GM20000 (cell line): ENCODE measurements at places on chromosomes 5 and 9.

DNA sequence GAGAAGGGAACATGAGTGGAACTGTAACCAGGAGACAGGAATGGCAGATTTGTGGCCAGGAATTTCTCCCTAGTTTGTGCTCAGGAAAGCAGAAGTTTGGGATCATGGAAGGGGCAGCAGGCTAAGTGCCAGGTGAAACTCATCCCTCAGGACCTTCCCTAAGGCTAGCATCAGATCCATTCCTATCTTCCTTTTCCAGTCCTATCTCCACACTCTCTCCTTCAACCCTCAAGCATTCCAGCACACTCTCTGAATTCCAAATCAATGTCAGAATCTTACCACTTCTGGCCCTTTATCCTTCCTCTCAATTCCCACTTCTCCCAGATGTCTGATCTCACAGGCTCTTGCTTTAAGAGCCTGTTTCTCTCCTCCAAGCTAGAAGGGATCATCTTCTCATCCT, 53.2 kb upstream of the GRIA1 start:
- DNase-seq = no peak

DNA sequence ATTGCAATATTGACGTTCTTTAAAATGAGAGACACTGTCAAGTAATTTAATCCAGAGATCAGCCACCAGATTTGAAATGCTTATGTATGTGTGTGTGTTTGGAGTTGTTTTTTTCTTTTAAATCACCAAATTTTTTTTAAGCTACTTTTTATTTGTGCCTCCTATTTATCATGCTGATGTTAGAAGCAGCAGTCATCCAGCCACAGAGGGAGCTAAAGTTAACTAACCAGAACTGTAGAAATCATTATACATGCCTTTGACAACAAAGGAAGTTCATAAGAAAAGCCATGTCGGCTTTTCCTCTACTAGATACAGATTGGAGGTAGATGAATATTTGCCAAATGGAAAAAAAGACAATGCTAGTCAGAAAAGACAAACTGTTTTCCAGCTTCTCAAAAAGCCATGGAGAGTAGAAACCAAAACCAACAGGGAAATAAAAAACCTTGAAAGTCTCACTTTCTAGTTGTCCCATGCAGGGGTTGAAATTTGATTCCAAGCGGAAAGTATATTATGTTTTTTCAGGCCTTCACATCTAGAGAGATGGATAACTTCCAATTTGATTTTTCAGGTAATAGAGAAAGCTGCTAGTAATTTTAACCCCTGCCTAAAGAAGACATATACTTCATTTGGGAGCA, 4.5 kb downstream of the PURA start:
- no peak for DNase-seq

DNA sequence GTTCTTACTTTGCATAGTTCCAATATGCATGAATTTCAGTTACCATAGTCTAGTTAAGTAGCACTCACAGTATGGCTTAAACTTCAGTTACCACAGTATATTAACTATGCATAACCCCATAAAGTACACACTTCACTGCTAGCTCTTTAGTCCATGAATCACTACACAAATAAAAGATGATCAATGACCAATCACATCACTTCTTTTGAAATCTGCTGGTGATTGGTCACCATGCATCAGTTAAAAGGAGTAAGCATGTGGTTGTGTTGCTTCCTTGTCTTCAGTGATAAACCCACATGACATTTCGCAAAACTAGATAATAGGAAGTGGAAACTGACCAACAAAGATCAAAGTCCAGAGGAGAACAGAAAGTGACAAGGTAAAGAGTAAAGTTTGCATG, 79.0 kb downstream of the TAF11L14 start:
- no peak for DNase-seq

DNA sequence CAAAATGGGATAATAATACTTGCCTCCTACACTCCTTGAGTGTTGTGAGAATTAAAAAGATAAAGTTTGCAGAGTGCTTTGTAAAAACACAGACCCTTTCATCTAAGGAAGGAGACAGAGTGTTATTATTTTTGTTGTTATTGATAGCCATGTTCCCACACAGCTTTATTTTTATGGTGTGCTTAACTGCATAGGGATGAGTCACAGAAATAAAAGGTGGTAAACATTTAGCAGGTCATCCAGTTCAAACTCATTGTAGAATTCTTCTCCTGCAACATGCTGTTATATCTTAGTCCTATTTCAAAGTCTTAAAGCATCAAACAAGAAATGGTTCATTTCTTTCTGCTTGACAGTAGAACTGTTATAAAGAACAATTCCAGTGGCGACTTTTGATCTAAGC, 367.5 kb upstream of the ACTBL2 start:
- DNase-seq = no peak

- no peak for DNase-seq
These were observed 260.3 kb downstream of the GOLPH3 start for GRCh38 chr5:31913808-31914207.

GRCh38 chr9:77215874-77216273, 38.5 kb downstream of the VPS13A start:
- no peak for DNase-seq

DNA sequence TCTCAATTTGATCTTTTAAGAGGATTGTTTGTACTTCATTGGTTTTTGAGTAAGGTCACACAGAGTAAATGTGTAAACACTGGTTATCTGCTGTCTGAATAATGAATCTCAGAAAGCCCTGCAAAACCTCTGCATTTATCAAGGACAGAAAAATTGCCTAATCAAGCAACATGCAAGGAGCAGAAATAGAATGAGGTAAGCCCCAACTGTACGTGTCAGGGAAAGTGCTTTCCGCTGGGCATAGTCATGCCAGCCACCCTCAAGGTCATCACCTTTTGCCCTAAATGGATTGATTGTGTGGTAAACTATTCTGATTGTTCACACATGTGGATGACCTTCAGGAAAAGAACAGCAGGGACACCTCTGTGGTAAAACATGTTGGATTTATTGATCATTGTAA, 376.9 kb upstream of the KCNN2 start:
- no peak for DNase-seq

- DNase-seq = no peak
These were observed 67.2 kb upstream of the DAP start for GRCh38 chr5:10828241-10828640.

DNA sequence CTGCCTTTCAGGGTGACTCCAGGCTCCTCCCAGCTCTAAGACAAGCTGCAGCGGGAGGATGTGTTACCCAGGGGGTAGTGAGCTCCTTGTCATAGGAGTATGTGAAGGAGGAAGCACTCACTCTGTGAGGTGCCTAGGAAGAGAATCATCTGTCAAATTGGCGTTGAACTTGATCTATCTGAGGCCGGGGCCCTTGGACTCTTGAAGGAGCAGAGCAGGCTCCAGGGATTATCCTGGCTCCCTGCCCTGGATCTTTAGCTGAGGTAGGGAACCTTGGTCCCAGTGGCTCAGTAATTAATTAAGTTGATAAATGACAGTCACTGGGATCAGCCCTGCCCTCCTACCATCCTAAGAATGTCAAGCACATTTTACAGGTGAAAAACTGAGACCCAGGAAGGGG, 15.5 kb downstream of the ADGRD2 start:
- no peak for DNase-seq

DNA sequence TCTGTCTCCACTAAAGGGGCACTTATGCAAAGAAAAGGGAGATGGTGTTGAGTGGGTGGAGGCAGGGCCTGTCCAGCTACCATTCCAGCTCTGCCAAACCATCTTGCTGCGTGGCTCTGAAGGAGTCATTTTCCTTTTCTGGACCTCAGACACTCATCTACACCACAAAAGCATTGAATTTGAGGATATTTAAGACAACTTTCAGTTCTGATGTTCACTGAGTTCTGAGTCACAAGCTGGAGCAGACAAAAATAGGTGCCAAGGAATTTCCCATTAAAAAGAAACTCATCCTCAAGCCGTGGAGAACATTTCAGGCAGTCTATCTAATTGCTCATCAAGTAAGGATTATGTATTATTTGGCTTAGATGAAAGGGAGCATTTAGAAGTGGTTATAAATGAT, 195.0 kb upstream of the TBC1D2 start:
- DNase-seq = no peak

GRCh38 chr5:16454686-16455085, 10.9 kb downstream of the ZNF622 start:
- DNase-seq = no peak

- DNase-seq = no peak
These were observed 39.7 kb downstream of the ADGRV1 start for GRCh38 chr5:90598293-90598692.

DNA sequence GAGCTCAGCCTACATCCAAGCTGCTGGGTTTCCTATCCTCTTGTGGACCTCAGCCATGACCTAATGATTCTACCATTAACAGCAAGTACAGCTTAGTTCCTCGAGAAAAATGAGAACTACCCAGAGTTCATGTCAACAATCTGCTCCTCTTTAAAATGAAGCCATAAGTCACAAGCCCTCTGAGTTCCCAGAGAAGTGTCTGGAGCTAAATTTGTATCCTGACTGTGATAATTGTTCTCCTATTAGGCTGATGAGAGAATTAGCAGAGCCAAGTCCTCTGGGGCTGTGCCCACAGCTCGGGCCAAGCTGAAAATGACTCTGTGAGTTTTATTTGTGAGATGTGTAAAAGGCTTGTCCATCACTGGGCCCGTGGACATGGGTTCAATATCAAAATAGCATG, 145.1 kb upstream of the SMIM23 start:
- no peak for DNase-seq

DNA sequence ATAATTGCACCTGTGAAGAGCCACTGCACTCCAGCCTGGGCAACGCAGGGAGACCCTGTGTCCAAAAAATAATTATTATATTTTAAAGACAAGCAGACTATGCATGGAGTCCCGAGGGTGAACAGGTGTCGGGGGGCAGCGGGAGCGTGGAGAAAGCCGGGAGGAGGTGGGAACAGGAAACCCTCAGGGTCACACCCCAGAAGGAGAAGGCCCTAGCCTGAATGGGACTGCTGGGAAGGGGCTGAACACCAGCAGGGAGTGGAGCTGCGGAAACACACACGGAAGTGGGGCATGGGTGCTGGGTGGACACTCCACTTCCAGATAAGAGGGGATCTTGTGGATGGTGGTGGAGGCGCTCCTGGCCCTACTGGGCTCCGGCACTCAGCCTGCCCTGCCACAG, 12.8 kb downstream of the SURF6 start:
- DNase-seq = no peak

DNA sequence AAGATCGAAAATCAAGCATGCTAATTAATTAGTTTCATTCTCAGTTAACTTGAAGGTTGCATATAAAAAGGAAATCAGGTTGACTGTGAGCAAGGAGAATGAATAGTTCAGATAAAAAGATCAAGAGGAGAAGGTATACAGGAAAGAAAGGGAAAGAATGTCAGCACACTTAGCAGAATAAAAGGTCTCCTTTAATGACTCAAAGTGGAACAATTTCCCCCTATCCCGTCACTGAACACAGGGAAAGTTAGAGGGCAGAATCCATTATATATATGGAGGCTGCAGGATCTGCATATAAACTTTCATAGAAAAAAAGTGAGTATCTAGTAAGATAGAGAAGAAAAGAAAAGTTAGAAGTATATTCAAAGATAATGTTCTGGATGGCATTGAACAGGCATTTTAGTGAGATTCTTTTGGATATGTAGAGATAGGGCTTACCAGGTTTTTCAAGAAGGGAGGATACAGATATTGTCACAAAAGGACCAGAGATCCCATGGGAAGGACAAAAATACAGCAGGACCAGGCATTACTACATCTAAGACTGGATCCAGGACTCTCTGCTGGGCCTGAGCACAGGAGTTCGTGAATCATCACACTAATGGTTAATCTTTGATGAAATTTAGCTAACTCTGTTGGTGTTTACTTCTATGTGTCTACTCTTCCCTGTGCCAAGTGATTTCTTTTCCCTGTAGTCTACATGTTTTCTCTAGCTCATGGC, 988.2 kb upstream of the ARRDC3 start:
- DNase-seq = no peak
